ENCODE measurements at places on chromosomes 7 and 10.

DNA sequence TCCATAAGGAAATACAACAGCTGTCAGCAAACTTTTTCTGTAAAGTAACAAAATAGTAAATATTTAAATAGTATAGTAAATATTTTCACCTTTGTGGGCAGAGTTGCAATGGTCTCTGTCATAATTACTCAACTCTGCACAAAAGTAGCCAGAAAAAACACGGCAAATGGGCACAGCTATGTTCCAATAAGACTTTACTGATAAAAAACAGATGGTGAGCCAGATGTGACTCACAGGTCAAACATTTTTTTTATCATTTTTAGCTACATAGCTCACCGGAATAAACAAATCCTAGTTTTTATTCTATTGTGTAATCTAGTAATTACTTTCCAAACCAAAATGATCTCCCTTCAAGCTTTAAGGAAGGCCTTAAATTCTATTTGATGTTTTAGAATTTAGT lies 55.3 kb downstream of the NCAPG2 start:
- no peak for DNase-seq

- no peak for DNase-seq
Observed at GRCh38 chr7:158018098-158018762, 569.4 kb downstream of the PTPRN2 start.

- no peak for DNase-seq
Observed at GRCh38 chr7:28570113-28570969, 158.0 kb downstream of the CREB5 start.

- DNase-seq = no peak
Observed at GRCh38 chr7:38669965-38670520, 38.9 kb upstream of the AMPH start.

DNA sequence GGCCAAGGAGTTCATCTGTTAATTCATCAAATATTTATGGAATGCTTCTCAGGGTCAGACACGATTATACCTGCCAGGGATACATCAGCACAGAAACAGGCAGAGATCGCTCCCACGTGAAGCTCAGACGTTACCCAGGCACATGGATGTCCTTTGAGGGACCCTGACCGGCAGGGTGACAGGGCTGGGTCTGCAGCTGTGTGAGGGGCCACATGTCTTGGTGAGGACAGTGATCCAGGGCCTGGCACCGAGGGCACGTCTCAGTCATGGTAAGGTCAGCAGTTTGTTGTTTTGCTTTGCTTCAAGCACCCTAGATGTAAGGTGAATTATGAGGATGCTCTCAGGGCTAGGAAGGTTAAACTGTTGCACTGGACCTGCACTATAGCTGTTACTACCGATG lies 227.9 kb downstream of the WDR37 start:
- no peak for DNase-seq

GRCh38 chr7:101125989-101126650 lies 784 bp upstream of the SERPINE1 start:
- no peak for DNase-seq

DNA sequence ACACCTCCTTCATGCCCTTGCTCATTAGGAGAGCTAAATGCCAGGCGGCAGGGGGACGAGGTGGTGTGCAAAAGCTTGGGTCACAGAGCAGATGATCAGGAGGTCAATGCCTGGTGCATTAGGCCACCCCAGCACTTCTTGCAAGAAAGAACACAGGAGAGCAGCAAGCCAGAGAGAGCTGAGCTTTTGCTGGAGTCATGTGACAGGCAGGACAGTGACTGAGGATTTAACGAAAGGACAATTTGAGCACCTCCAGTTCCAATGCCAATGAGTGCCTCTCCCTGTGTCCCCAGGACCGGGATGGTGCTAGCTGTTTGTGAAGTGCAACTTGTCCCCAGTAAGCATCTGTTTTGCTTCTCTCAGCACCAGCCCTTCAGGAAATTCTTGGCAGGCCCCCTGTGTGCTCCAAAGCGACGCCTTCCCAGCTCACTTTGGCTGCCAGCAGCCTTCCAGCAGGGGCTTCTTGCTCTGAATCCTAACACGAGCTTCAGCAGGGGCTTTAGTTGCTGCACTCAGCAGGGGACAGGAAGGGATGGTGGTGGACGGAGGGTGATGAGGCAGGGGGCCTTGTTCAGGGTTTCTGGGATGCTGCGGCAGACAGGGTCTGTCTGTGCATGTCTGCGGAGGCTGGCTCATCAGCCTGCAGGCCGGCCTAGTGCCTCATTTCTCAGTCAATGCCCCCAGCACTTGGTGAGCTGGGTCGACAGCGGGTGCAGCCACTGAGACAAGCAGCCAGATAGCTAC lies 368.1 kb downstream of the RPS24 start:
- no peak for DNase-seq

DNA sequence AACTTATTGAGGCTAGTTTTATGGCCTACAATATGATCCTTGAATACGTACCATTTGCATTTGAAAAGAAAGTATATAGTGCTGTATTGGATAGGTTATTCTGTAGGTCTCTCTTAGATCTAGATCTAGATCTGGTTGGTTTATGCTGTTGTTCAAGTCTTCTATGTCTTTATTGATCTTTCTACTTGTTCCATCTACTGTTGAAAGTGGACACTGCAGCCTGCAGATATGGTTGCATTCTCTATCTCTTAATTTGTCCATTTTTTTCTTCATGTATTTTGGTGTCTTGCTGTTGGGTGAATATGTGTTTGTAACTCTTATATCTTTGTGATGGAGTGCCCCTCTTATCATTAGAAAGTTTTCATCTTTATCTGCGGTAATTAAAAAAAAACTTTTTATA lies 139.4 kb upstream of the PCDH15 start:
- DNase-seq = no peak

- peak; percentile 45 for DNase-seq
Observed at GRCh38 chr7:32942415-32943251, 14.6 kb upstream of the FKBP9 start.
